ENCODE measurements at places on chromosomes 5 and 9.

DNA sequence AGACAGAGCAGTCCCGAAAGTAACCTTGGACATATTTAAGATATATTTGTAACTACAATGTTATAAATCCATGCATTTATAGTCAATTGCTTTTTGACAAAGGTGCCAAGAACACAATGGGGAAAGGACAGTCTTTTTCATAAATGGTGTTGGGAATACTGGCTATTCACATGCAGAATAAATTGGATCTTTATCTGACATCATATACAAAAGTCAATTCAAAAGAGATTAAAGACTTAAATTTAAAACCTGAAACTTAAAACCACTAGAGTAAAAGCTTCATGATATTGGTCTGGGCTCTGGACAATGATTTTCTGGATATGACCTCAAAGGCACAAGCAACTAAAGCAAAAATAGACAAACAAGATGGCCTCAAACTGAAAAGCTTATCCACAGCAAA is 950.7 kb upstream of the TYRP1 start:
- no peak for DNase-seq

GRCh38 chr9:134867917-134868750 is 12.5 kb upstream of the FCN2 start:
- DNase-seq: no peak

GRCh38 chr9:935348-935965 is 41.0 kb upstream of the DMRT3 start:
- DNase-seq: no peak

DNA sequence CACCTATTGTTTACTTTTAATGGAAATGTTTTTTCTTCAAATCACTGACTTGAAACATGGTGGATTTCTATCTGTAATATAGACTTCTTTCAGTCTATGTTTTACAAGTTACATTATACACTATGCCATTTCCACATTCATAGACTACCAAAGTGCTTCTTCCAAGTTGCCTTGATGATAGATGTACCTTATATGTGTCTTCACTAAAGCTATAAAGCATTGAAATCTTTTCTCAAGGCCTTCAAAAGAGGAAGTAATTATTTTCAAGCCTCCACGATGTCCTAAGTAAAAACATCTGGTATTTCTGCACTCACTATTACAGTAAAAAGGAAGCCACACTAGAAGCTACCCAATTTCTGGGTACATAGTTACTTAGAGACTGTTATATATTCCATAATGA is 113.3 kb downstream of the FGF10 start:
- no peak for DNase-seq

DNA sequence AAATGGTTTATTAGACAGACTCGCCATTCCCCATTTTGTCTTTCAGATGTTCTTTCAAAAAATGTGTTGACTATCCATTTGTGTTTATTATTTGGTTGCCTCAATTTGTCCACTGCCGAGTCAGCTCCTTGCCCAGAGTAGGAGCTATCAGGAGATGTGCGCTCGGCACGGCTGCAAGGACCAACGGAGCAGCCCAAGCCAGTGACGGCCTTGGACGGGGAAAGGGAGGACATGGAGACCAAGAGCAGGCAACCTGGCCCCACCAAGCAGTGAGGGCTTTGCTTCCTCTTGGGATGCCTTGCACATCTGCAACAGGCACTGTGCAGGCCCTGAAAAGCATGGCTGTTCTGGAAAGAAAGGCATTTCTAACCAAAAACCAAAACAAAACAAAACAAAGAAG is 69.8 kb downstream of the DEPDC1B start:
- DNase-seq: no peak

Data from NCI-H2227 treated with DMSO at 0.1 percent for 48 hours (cell line).